ENCODE measurements at places on chromosomes 2 and 18. TPM values are rescaled to one million over a fixed set of nuclear protein-coding genes. Genes with fewer than 3 reads are reported as not detected.

- peak; percentile 25 for DNase-seq
Measured at GRCh38 chr2:71535526-71535925, 82.2 kb downstream of the DYSF start.

The IL1F10 gene
- not detected for total RNA-seq

The DCDC2C gene
- 4.6 TPM for total RNA-seq

The SERPINB4 gene
- total RNA-seq = not detected

- no peak for DNase-seq
Measured at GRCh38 chr2:200417366-200417765, 92.5 kb downstream of the KCTD18 start.

GRCh38 chr2:200226451-200227426 is 79.8 kb upstream of the SPATS2L start:
- DNase-seq = no peak

The SMYD1 gene
- 0.49 TPM for total RNA-seq

GRCh38 chr2:174590928-174591648 is 6.5 kb downstream of the WIPF1 start:
- no peak for DNase-seq

- no peak for DNase-seq
Measured at GRCh38 chr2:33020883-33021282, 74.1 kb downstream of the LTBP1 start.

Data from sciatic nerve (tissue), 2 donors.